ENCODE measurements at places on chromosomes 1 and 21.

- DNase-seq: peak; percentile 79
Observed at GRCh38 chr1:26851106-26851684, 11.8 kb upstream of the SFN start.

- no peak for DNase-seq
Observed at GRCh38 chr21:31363720-31364119, 19.7 kb upstream of the TIAM1 start.

DNA sequence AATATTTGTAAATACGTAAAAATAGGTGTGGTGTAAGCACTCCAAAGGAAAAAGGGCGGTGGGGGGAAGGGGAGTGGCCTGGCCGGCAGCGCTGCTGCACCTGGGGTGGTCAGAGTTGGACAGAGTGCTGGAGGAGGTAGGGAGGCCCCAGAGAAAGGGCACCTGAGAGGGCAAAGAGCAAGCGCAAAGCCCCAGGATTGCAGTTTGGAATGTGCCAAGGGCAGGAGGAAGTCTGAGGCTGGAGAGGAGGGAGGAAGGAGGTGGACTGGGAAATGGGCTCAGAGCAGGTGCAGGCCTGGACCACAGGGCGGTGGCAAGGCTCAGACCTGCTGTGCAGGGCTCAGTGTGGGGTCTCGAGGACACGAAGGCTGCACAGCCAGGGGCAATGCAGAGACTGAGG is 30.6 kb downstream of the LDLRAP1 start:
- DNase-seq: no peak

- DNase-seq: no peak
Observed at GRCh38 chr21:45542242-45542666, at the start of gene SLC19A1. Gene SLC19A1, minus strand, starts transcription at chr21:45542440. Its CDS starts 4,481 bp downstream, at chr21:45537959.

DNA sequence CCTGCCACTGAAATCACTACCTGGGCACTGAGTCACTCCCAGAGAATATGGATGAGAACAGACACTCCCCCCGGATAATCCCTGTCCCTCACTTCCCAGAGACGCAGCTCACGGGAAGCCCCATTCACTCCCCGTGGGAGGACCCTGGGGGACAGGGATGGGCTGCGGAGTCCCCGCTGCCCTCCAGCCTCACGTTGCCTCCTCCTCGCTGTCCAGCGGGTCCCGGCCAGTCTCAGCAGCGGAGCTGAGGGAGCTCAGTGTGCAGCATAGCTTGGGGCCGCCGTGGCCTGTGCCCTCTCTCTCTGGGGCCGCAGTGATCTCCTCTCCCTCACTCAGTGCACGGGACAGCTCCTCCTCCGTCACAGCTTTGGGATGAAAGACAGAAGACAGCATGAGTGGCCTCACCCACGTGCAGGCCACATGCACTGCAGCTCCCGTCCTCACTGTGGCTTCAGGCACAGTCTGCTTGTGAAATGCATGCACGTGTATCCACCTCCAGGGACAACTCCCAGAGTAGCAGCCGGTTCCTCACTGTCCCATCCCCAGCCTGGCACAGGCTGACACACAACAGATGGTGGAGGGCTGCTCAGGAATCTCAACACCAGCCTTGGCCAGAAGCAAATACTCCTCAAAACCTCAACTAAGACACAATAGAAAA is 7.4 kb downstream of the CFAP410 start:
- no peak for DNase-seq

- DNase-seq: no peak
Observed at GRCh38 chr1:230337266-230337665, 88.9 kb downstream of the PGBD5 start.

DNA sequence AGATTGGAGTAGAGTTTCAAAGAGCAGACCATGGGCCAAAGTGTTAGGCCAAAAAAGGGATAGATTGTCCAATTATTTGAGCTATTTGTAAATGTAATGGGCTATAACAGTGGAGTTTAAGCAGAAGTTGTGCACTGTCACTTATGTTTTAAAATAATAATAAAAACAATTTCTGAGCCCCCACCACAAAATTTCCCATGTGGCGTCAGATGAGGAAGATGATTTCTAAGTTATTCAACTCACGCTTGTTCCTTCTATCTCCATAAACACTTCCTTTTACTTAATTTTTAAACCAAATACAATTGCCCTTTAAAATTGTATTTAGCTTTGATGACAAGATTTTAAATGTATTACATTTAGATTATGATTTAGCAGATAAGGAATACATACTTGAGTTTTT is 330.0 kb downstream of the PTPRC start:
- no peak for DNase-seq

- DNase-seq: no peak
Observed at GRCh38 chr1:15277447-15277838, 30.4 kb downstream of the FHAD1 start.

DNA sequence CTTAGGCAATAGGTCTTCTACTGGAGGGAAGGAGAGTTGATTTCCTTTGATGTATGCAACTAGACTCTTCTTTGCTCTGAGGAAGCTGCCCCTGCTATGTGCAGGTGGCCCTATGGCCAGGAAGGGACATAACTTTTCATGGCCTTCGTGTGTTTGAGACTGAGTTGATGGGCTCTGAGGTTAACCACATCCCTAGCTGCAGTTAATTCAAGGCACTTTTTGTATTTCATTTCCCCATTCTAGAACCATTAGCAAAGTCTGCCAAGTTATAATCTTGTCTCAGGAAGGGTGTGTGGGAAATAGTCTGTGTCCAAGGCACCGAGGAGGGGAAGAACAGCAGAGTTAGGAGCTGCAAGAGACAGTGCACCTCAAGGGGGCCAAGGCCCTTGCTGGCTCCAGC is 2.5 kb downstream of the FCRL4 start:
- no peak for DNase-seq

DNA sequence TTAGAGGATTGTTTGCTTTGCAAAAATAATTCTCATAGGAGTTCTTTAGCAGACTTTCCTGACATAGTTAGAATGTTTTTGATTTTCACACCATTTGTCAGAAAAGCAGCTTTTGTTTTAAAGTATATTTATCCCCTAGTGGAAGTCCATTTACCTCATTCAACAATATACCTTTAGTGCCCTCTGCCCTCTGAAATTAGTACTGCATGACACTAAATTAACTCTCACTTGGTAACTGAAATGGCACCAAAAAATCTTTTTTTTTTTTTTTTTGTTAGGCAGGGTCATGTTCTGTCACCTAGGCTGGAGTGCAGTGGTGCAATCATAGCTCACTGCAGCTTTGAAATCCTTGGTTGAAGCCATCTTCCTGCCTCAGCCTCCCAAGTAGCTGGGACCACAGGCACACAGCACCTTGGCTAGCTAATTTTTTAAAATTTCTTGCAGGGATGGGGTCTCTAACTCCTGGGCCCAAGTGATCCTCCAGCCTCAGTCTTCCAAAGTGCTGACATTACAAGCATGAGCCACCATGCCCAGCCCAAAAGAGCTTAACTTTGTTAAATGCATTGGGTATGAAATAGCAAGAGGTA is 13.6 kb downstream of the LRRC42 start:
- no peak for DNase-seq

GRCh38 chr1:41110286-41110685 is 88.8 kb upstream of the SLFNL1 start:
- DNase-seq: no peak

- no peak for DNase-seq
Observed at GRCh38 chr1:242432491-242433095, 91.9 kb downstream of the PLD5 start.

DNA sequence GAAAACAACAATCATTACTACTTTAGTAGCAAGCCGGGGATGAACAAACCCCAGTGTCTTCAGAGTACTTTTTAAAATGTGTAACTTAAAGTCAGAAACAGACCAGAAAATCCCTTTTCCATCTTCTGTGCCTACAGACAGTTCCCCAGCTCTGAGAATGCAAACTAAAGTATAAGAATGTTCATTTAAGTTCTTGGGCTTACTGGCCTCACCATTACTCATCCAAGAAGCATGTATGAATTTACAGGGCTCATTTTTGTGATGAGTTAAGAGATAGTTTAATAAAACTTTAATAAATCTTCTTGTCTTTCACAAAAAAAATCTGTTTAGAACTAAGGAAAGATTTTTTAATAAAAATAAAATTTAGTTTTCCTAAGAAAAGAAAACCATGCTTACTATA is 4.6 kb downstream of the LPGAT1 start:
- peak; percentile 46 for DNase-seq

DNA sequence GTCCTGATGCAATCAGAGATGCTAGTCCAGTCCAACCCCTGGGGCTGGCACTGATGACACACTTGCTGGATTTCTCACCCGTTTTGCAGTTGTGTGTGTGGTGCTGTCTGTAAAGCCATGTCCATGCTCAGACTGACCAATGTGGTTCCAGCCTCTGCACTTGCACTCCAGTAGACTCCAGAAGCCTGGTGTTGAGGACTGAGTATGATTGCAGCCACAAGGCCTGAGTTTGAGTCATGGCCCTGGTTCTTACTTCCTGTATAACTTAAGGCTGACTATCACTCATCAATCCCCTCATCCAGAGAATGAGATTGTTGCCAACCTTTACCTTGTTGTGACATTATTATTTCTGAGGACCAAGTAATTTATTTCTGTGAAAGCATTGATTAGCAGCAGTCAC is 34.8 kb upstream of the IKBKE start:
- DNase-seq: no peak

GRCh38 chr1:24392604-24392946 is 21.0 kb downstream of the STPG1 start:
- no peak for DNase-seq

- no peak for DNase-seq
Observed at GRCh38 chr1:203183828-203184227, 2.7 kb downstream of the CHI3L1 start.

GRCh38 chr1:8460784-8461183 is 142.9 kb downstream of the SLC45A1 start:
- no peak for DNase-seq

DNA sequence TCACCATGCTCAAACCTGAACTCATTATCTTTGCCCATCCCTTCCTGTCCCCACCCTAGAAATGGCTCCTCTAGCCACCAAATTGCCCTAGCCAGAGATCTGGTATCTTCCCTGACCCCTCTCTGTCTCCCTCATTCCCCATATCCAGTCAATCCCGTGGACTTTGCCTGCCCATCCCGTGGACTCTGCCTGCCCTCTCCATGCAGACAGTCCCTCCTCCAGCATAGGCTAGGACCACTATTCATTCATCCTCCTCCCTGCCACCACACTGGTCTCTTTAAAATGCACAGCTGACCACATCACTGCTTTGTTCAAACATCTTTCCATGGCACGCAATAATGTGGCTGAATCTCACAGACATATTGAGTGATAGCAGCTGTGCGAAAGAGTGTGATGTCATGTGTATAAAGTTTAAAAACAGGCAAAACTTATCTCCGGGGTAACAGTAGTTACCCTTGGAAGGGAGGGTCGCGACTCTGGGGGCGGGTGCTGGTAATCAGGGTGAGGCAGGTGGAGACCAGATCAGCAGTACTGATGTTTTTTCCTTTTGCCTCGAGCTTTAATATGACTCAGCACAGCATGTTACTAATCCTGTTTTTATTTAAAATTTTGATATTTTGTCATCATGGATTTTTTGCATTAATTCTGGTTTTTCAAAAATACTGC is 4.8 kb upstream of the SLC2A1 start:
- peak; percentile 68 for DNase-seq

GRCh38 chr1:8281843-8282509 is 35.9 kb upstream of the SLC45A1 start:
- DNase-seq: no peak

DNA sequence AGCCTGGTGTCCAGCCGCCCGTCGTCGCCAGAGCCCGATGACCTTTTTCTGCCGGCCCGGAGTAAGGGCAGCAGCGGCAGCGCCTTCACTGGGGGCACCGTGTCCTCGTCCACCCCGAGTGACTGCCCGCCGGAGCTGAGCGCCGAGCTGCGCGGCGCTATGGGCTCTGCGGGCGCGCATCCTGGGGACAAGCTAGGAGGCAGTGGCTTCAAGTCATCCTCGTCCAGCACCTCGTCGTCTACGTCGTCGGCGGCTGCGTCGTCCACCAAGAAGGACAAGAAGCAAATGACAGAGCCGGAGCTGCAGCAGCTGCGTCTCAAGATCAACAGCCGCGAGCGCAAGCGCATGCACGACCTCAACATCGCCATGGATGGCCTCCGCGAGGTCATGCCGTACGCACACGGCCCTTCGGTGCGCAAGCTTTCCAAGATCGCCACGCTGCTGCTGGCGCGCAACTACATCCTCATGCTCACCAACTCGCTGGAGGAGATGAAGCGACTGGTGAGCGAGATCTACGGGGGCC is 1.2 kb downstream of the OLIG2 start:
- DNase-seq: no peak

GRCh38 chr1:17196496-17197185 is 8.3 kb upstream of the PADI1 start:
- DNase-seq: no peak

- DNase-seq: no peak
Observed at GRCh38 chr1:111183308-111184069, 17.0 kb downstream of the DENND2D start.

- no peak for DNase-seq
Observed at GRCh38 chr1:219483530-219483929, 129.4 kb downstream of the ZC3H11B start.
